Fibroblast of skin of scalp (primary cell): ENCODE measurements at places on chromosomes 2 and 18.

GRCh38 chr2:39492716-39493115, 55.6 kb upstream of the MAP4K3 start:
- no peak for DNase-seq

- no peak for DNase-seq
These were observed 29.9 kb downstream of the LYPD1 start for GRCh38 chr2:132640116-132640515.

DNA sequence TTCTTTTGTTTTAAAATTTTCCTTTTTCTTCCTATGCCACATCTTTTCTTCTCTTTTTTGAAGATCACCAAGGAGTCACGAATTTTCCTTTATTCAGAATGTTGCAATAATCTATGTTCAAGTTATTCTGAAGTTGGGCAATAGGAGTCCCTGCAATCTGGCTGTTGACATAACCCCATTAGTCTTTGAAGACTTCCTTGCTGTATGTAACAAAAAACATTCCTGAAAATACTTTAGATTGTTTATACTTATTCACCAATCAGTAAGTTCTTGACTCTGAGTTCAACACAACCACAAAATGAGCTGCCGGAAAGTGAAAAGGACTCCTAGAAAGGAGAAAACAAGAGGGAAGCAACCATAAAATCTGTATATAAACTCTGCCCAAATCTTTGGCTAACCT, 62.8 kb downstream of the TMEM237 start:
- peak; percentile 85 for DNase-seq

- no peak for DNase-seq
These were observed 388.3 kb downstream of the NR4A2 start for GRCh38 chr2:155944218-155944617.

DNA sequence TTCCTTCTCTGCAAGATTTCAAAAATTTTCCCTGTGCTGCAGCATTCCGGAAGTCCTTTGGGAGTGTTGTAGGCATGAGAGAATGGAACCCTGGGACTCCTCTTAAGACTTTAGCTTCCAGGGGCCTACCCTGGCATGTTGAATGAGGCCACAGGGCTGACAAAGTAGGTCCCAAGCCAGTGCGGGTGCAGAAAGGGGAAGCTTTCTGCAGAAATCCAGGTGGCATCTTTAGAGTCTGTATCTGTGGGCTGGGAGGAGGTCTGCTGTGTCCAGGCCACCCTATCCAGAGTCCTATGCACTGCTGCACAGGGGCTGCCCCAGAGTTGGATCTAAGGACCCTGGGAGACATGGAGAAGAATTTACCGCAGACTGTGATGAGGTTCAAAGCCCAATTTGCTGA, 1.9 kb upstream of the SIX2 start:
- peak; percentile 34 for DNase-seq

DNA sequence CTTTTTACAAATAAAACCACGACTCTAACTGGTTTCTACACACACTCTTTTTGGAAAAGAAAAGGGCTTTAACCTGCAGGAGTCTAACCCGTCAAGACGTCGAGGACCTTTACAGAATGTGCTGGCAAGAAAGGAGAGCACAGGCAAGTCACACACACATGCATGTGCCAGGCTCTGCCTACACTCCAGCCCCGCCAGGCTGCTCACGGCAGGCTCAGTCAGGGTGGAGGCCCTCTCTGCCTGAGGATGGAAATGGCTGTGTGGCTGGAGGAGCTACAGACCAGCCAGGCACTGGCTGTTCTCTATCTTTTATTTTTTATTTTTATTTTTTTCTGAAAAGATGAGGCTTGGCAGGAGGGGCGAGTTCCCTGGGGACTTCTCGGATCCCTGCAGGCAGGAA, 10.2 kb downstream of the SIX3 start:
- DNase-seq, result no peak

- no peak for DNase-seq
These were observed 320.1 kb downstream of the PIK3C3 start for GRCh38 chr18:42275138-42275535.

DNA sequence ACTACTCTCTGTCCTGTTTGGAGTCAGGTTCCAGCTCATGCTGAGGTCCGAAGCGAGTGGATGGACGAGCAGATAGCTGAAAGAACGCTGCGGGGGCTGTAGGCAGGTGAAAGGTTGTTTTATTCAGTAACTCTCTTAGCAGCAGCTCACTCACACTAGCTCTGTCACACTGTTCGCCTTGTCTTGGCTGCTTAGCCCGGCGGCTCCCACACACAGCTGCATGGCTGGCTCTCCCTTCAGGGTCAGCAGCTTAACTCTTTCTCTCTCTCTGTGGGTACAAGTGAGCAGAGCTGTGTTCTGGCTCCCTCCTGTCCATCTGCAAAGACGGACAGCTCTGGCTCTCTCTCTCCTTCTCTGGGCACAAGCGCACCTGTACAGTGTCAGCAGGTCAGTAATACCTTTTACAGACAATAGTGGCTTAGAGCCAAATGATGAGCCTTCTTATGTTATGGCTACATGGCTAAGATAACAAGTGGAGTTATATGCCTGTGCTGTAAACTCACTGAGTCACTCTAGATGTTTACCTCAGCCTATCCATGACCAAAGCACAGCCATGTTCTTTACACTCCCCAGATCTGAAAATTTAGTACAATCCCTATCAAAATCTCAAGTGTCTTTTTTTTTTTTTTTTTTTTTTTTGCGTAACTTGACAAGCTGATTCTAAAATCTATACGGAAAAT, 149.3 kb downstream of the GALNT1 start:
- no peak for DNase-seq

DNA sequence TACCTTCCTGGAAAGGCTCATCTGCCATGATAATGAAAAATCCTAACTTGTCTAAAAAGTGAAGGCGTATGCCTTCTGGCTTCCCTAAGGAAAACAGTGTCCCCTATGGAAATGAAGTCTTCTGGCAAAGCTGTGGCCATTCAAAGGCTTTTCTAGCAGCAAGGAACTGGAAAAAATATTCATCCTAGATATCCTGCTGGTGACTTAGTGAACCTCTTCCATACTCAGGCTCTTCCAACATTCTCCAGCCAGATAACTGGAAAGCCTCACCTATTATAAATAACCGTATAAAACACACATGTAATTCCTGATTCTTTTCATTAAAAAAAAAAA, 84.7 kb downstream of the RBMS1 start:
- peak; percentile 47 for DNase-seq

DNA sequence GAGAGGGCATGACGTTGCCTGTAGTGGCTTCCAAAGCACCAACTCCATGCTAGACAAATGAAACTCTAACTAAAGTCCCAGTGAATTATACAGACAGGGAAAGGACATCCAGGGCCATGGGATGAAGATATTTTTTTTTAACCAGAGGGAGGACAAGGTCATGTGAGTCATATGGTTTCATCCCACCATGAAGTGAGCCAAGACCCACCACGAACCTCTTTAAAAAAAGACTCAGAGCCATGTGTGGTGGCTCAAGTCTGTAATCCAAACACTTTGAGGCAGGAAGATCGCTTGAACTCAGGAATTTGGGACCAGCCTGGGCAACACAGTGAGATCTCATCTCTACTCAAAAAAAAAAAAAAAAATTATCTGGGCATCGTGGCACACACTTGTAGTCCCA, 115.2 kb downstream of the LIPG start:
- peak; percentile 11 for DNase-seq

GRCh38 chr2:32522770-32523169, 105.1 kb upstream of the TTC27 start:
- peak; percentile 6 for DNase-seq

- no peak for DNase-seq
These were observed 24.2 kb downstream of the PRPF40A start for GRCh38 chr2:152693033-152693432.

DNA sequence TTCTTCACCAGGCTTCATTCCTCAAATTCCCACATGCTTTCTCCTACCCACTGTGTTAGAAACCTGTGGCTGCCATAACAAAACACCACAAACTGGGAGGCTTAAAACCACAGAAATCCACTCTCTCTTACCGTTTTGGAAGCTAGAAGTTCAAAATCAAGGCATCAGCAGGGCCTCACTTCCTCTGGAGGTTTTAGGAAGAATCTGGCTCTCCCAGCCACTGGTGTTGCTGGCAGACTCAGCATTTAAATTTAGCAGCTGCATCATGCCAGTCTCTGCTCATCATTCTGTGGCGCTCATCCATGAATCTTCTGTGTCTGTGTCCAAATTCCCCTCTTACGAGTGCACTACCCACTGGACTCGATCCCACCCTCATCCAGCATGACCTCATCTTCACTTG, 248.5 kb downstream of the ZNF516 start:
- peak; percentile 12 for DNase-seq

GRCh38 chr2:168357797-168358472, 98.1 kb upstream of the CERS6 start:
- DNase-seq, result no peak

GRCh38 chr18:45085916-45086624, 405.4 kb downstream of the SETBP1 start:
- DNase-seq, result no peak

DNA sequence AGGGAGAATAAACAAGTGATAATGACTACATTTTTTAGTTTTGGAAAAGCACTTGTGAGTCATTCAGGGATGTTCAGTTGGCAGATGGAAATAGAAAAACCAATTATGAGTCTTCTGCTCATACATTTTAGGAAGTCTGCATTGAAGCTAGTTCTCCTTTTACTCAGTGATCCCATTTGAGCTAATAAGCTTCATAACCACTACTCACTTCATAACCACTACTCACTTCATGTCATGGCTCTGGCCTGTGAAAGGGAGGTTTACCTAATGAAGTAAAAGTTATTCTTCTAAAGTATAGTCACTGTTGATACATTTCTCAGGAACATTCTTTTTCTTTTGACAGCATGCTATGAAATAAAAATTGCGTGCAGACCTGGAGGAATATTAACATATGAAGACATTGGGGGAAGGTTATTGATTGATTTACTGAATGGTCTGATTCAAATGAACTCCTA, 948.7 kb downstream of the TSN start:
- no peak for DNase-seq

GRCh38 chr2:176035013-176035691, 33.1 kb upstream of the LNPK start:
- no peak for DNase-seq

- peak; percentile 75 for DNase-seq
These were observed 3.7 kb upstream of the BCL2L11 start for GRCh38 chr2:111116843-111117597.

DNA sequence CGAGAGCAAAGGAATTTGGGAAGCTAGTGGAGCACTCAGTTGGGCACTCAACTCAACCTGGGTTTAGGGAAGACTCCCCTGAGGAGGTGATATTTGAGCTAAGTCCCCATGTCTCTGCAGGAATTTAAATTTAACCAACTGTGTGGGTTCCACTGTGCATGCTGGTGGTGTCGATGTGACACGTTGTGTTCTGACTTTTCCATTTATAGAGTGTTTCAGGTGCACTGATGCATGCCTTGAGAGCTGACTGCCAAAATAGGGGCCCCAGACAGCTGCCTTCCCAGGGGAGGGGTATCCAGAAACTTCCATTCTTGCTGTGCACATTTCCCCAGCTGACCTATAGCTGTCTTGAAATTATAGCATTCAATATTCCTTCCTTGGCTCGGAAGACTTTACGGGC, 63.7 kb upstream of the BCL2L11 start:
- no peak for DNase-seq

DNA sequence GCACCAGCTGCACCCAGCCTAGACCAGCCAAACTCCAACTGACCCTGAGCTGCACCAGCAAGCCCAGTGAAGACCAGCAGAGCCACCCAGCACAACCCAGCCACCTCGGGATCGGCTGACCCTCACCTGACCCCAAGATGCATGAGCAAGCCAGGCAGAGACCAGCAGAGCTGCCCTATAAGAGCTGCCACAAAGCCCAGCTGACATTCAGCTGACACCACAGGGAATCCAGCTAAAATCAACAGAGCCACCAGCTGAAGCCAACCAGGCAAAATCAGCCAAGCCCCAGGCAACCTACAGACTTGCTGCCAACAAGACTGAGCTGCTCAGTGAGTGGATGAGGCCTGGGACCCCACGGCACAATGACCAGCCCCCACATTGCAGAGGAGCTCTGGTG, 54.6 kb downstream of the CYP27C1 start:
- DNase-seq, result peak; percentile 30

- no peak for DNase-seq
These were observed 1.8 kb upstream of the HOXD4 start for GRCh38 chr2:176149481-176149938.
